ENCODE measurements at places on chromosomes 11 and 22.
A peak's percentile ranks its signal among the peaks of the same experiment; 100 is the strongest.

DNA sequence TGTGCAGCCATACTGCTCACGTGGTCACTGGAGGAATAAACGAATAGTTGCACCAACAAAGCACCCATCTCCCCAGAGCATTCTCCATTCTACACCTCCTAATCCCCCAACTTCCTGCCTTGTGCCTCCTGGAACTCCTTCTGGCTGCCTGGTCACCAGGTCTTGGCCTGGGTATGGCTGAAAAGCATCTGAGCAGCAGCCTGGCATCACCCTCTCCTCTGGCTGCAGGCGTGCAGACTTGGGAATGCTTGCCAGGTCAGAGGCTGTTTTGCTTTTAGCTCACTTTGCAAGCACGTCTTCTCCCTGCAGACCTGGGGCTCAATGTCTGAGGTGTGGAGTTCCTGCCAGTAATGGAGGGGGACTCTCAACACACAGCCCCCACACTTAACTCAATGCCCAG, 33.3 kb upstream of the KCNJ11 start:
- no peak for DNase-seq

GRCh38 chr11:102307727-102308038, 9.6 kb upstream of the BIRC3 start:
- DNase-seq: no peak

DNA sequence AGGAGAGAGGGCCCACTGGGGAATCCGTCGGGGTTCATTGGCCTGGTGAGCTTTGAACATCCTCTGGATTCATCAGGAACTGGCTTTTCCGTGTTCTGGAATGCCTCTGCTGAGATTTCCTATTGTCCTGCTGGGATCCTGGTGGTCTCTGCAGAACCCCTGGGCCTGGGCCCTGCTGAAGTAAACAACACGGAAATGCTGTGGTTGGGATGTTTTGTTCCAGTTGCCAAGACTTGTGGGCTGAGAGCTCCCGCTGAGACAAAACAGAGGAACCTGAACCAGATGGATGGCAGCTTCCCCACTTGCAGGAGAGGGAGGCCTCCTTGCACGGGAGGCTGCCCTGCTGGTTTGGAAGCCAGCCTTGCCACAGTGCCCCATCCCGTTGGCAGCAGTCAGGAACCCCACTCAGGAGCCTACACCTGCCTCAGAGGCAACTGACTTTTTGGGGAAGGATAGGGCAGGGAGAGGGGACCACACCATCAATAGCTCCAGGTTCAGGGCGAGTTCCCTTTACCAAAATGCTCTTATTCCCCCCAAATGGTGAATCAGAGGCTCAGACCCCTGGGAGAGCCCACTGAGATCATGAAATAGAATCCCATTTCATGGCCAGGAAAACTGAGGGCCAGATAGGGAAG, 60.7 kb downstream of the LRRC32 start:
- DNase-seq: peak; percentile 78

DNA sequence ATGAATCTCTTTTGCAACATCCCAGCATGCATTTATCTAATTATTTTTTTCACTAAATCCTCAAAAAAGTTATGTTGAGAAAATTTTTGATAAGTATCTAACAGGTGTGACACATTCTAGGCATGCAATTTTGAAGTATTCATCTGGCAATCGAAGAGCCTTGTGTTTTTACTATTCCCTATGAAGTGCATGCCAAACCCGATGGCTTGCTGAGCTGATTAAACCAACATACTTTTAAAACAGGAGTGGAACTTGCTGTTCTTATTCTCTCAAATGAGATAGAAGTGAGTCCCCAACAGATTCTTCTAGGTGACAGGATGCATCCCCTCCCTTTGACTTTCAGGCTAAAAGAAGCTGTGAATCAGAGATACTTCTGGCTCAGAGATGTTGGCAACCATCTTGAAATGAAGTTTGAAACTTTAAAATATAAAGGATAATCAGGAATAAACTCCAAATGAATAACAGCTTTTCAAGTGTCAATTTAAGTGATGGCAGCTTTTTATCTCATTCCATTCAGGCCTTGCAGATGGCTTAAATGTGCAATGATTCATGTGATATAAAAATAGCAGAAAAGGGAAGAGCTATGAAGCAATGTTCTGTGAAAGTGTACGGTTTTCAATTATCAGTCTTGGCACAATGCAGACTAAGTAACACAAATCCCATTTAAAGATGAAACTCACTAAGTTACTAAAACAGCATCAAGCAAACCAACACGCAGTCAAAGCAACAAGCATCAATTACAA, 67.7 kb downstream of the APOL5 start:
- peak; percentile 55 for DNase-seq

DNA sequence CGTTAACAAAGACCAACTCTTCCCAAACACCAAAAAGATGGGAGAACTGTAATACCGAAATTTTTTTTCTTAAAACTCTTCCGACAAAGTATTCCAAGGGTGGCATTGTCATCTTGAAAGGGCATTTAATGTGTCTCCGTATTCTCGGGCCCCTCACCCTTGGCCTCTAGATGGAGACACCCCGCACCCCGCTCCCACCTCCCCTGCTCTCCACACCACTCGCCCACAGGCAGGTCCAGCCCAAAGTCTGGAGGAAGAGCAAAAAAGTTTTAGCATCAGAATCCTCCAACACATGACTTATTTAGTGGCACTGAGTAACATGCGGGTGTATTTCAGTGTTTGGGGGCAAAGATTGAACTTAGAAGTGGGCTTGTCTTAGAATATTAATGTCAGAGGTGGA, 20.7 kb downstream of the SPATA19 start:
- no peak for DNase-seq

- peak; percentile 74 for DNase-seq
These were observed 3.6 kb downstream of the FIBP start for GRCh38 chr11:65884716-65885092.

GRCh38 chr22:43945632-43946383, 9.4 kb upstream of the SAMM50 start:
- DNase-seq: peak; percentile 69

DNA sequence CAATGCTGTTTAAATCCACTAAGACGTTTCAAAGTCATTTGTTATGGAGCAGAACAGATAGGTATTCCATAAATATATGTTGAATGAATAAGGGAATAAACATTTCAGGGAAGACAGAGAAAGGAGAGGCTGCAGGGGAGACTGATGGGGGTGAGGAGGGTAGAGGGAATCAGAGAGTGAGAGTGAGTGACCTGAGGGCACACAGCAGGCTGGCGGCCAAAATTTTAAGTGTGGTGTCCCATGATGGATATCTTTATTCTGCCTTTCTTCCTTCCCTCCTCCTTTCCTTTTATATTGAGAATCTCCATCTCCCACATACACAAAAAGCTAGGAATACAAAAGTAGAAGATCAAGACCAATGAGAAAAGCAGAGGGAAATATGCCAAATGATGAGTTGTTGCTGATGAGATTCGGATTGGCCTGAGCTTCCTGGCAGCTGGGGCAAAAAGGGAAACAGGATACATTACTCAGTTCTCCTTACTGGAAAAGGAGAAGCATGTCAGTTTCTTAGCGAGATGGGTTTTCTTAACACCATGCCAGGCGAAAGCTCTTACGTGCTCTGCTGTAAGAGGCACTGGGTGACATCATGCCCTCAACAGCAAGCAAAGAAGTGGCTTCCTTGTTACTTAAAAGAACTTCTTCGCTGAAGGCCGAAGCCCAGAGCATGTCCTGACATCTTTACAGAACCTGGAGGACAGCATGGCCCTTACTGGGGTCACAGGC, 11.2 kb upstream of the CYTH4 start:
- no peak for DNase-seq

DNA sequence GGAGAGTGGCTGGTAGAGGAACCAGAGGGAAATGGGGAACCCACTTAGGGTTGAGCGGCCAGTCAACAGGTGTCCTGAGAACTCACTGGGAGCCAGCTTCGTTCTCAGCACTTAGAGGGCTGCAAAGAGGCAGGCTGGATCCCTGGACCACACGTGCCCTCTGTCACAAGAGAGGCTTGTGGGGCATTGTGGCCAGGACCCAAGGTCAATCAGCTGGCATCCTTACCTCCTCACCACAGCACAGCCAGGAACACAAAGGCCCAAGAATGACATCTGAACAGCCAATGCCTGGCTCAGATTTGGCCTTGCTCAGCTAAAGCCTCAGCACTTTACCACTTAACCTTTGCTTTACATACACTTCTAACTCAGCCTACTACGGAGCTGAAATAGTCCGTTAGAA, 7.4 kb downstream of the MAPK8IP1 start:
- no peak for DNase-seq

GRCh38 chr11:16841984-16842383, 103.5 kb downstream of the C11orf58 start:
- DNase-seq: no peak

DNA sequence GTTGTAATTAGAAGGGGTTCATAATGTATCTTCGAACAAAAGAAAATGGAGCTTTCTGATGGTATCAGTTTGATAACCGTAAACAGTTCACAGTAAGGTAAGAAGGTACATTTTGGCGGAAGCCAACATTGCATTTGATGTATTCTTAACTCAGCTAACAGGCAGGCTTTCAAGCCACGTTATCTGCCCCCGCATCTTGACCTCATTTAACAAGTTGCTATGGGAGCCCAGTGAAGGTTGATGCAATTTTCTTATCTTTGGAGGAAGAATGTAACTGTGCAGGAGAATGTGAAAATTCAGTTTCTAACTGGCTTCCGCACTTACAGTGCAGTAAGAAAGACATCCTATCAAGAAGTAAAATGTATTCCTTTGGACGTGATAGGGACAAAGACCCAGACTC, 110.6 kb downstream of the ETS1 start:
- DNase-seq: no peak

GRCh38 chr22:50250555-50251476, at the start of gene HDAC10:
Gene HDAC10, minus strand, starts transcription at chr22:50251265. Its CDS starts 233 bp downstream, at chr22:50251032.
- DNase-seq: peak; percentile 82

DNA sequence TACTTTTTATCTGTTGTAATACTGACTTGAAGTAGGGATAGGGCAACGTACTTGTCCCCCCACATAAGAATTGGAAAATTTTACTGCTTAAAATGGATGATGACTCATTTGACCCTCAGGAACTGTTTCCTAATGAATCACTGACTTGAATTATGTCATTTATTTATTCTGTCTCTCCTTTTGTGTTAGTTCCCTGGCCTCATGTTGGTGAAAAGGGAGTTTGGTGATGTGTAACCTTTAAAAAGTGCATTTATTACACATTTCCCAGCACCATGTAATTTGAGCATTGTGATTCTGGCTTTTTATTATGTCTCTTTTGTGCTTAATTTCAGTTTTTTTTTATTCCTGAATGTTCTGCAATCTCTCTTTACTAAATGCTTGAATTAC, 20.3 kb upstream of the PGM2L1 start:
- DNase-seq: peak; percentile 73
